ENCODE measurements at places on chromosomes 6 and 20. TPM values are rescaled to one million over a fixed set of nuclear protein-coding genes. Genes with fewer than 3 reads are reported as not detected.

The GRM1 gene
- total RNA-seq, result 0.13 TPM

DNA sequence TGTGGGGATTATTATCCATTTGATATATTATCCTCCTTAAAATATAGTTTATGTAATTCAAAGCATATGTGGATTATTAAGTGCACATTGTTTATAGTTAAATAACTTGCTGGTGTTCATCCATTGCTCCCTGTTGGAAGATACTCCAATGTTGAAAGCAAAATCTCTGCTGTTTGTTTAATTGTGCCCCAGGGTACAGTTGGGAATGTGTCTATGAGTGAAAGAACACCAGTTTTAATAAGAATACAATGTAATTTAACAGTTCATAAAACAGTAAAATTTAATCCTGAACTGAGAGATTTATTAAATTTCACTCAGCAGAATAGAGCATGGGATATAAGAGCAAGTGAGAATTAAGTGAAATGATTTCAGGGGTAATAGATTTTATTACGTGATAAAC, 364.9 kb downstream of the GRIK2 start:
- no peaks in the 10 kb centered on the region for H3K36me3 ChIP-seq
- DNase-seq, result no peak
- H3K27ac ChIP-seq, result no peak overlapping the region
- H3K4me1 ChIP-seq, result no peaks in the 10 kb centered on the region

- H3K4me3 ChIP-seq, result no peak overlapping the region
- peak; percentile 53 for DNase-seq
- peaks cover 61% of the 10 kb centered on the region for H3K36me3 ChIP-seq
Observed at GRCh38 chr20:35478804-35479472, 23.5 kb downstream of the CEP250 start.

DNA sequence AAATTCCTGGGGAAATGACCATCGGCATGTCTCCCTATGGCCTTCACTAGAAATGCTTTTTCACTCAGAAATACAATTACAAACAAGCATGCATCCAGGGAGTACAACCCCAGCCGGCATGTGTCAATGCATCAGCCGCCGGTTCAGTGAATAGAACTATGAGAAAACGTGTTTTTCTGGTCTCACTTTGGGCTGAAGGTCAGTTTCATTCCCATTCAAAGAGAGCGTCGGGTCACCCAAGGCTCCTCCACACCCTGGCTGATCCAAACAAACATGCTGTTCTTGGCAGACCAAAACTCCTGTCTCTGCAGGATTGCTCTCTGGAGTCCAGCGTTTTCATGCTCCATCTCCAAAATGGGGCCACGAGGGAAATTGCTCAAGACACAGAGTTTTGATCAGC, 35.5 kb upstream of the NXT1 start:
- H3K4me3 ChIP-seq, result no peak overlapping the region
- H3K27me3 ChIP-seq, result no peaks in the 10 kb centered on the region
- H3K27ac ChIP-seq, result no peak overlapping the region
- DNase-seq, result no peak
- H3K4me1 ChIP-seq, result peaks cover 16% of the 10 kb centered on the region
